ENCODE measurements at places on chromosomes 2 and 18.

DNA sequence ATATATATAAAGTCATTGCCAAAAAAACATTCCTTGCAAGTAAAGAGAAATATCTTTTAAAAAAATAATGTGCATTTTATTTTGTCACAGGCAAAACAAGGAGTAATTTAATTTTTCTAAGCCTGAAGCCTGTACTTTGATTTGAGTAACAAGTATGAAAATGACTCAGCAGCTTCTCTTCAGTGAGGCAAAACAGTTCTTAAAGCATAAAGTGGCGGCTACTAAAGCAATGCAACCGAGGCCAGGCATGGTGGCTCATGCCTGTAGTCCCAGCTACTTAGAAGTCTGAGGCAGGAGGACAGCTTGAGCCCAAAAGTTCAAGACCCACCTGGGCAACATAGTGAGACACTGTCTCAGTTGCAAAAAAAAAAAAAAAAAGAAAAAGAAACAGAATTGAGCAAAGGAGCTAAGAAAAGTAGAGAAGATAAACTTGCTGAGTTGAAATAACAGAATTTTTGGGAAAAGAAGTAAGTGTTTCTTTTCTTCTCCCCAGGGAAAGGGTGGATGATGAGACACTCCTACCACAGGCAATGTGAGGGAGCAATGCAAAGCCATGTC lies 29.6 kb downstream of the DOK1 start:
- no peak for DNase-seq

- no peak for DNase-seq
Measured at GRCh38 chr2:207621501-207622039, 3.6 kb downstream of the METTL21A start.

GRCh38 chr2:164760179-164760578 lies 81.4 kb downstream of the COBLL1 start:
- DNase-seq, result no peak

- DNase-seq, result no peak
Measured at GRCh38 chr2:199219551-199219950, 238.2 kb downstream of the SATB2 start.

GRCh38 chr2:109159096-109159495 lies 30.1 kb downstream of the SH3RF3 start:
- no peak for DNase-seq

DNA sequence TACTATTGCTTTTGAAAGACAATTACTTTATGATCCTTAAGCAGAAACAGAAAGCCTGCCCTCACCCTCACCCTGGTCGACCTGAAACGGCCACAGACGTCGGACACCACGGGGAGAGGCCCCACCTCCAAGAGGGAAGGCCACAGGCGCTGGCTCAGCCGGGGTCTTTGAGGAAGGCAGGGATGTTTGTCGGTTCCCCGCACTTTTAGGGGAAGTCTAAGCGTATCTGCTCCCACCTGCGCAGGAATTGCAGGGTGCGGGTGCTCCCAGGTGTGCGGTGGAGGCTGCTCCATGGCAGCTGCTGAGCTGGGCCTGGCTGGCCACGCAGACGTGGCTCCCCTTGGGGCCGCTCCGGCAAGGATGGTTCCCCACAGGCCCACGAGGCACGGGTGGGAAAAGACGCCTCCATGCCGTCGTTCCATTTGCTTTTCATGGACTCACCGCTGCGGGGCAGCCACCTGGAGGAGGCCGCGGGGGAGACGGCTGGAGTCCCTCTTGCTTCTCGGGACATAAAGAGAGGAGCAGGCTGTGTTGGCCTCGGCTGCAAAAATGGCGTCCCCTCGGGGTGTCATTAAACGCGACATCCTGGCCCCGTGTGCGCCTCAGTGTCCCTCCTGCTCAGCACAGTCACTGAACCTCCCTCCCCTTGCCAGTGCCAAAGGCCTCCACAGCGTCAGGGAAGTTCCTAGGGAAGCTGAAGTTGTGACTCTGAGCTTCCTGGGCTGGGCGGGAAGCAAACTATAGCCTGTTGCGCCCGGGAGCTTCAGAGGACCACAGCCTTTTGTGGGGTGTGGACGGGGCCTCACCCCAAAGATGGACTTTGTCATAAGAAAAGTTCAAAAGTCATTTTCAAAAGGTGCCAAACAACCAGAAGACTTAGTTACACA lies 63.4 kb downstream of the NFATC1 start:
- no peak for DNase-seq

- no peak for DNase-seq
Measured at GRCh38 chr2:154495455-154495868, 203.0 kb upstream of the KCNJ3 start.

- DNase-seq, result no peak
Measured at GRCh38 chr2:222360146-222360545, 61.3 kb upstream of the PAX3 start.

- DNase-seq, result no peak
Measured at GRCh38 chr18:58453913-58454317, 175.0 kb downstream of the ALPK2 start.

DNA sequence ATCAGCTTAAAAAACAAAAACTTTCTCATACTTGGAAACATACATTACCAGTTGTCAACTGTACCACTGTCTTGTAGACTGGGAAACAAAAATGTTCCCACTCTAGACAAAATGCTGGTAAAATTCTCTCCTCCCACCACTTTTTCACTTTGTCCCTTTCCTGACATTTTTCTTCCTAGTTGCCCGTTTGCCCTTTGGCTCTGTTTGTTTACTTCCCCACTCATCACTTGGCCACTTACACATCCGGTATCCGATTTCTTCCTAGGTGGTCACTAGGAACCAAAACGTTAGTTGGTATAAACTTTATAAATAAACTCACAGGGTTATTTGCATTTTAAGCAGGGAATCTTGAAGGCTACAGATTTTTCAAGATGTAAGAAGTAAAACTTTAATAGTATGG lies 84.9 kb downstream of the METTL4 start:
- DNase-seq, result no peak

DNA sequence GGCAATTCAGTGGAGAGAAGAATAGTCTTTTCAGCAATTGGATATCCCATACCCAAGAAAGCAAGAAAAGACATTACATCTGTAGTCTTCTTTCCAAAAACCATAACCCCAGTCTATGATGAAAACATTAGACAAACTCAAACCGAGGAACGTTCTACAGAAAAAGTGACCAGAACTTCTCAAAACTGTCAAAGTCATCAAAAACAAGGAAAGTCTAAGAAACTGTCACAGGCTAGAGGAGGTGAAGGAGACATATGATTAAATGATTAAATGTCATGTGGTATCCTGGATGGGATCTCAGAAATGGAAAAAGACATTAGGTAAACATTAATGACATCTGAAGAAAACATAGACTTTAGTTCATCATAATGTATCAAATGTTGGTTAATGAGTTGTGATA lies 4.9 kb upstream of the USP40 start:
- DNase-seq, result no peak

DNA sequence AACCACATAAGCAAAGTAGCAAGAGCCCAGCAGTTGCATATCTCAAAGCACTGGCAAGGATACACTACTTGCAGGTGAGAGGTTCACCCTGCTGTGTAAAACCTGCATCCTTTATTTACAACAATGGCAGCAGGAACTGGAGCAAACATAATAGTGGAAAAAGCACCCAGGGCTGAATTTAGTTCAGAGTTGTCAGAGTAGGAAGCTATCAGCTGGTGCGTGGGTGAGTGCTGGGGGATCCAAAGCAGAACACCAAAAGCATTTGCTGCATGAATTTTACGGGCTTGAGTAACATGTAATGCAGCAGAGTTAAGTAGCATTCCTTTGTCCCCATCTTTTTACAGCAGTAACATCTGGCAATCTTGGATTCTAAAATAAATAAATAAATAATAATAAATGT lies 73.5 kb upstream of the SRD5A2 start:
- no peak for DNase-seq

- no peak for DNase-seq
Measured at GRCh38 chr2:124810132-124810531, 785.0 kb downstream of the CNTNAP5 start.

GRCh38 chr2:18976168-18976961 lies 382.1 kb downstream of the OSR1 start:
- DNase-seq, result no peak
